ENCODE measurements at places on chromosomes 2 and 18.
A peak's percentile ranks its signal among the peaks of the same experiment; 100 is the strongest.

GRCh38 chr2:45458909-45459563, 152.0 kb downstream of the SRBD1 start:
- peak; percentile 30 for DNase-seq

GRCh38 chr2:62036229-62036628, 130.8 kb downstream of the COMMD1 start:
- no peak for DNase-seq

DNA sequence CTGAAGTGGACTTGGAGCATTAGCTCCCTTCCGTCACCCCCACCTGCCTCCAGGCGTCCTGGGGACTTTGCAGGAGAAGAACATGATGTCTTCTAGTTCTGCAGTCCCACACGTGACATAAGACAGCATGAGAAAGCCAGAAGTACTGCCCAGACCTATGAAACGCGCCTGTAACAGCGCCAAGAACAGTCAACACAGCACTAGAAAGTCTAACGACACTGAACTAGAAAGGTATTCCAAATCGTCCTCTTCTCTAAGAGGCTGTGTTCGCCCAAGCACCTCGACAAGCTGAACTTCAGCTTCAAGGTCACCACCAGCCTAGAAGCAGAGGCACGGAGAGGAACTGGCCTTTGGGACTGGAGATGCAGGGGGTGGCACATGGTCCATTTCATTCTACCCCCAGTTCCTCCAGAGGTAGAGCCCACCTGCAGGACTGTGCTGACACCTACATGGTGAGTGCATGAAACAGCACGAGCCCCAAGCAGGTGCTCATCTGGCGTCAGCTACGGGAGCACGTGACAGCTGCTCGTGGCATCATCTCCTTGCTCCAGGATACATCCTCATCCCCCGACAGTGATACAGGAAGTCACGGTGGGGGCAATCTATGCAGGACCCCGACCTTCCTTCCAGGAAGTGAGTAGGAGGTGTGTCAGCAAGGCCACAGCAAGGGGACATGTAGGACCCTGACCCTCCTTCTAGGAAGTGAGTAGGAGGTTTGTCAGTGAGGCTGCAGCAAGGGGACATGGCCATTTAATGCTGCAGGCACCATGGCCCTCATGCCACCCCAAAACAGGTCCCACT, 3.7 kb downstream of the HDAC4 start:
- DNase-seq: no peak

DNA sequence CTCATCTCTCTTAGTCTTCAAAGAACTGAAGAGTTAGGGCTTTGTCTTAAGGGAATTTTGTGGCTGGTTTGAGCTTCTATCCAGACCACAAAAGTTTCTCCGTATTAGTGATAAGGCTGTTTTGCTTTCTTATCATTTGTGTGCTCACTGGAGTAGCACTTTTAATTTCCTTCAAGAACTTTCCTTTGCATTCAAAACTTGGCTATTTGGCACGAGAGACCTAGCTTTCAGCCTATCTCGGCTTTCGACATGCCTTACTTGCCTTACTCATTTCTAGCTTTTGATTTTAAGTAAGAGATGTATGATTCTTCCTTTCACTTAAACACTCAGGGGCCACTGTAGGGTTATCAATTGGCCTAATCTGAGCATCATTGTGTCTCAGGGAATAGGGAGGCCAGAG, 29.9 kb downstream of the HDHD2 start:
- DNase-seq: no peak

DNA sequence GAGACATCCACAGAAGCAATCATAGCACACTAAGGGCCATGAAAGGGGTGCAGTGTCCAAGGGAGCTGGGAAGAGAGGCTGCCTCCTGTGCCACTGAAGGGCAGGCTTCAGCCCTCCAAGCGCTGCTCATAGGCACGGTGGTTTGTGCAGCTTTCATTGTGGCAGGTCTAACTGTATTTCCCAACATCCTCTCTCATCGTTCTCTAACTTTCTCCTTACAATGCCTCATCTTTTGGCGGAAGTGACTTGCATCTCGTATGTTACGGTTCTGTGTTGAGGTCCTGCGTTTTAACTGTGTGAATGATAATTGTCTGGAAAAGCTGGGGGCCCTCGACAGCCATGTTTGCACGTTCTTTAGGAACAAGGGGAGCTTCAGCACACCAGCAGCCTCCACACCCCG, 213.9 kb downstream of the GBX2 start:
- DNase-seq: no peak

DNA sequence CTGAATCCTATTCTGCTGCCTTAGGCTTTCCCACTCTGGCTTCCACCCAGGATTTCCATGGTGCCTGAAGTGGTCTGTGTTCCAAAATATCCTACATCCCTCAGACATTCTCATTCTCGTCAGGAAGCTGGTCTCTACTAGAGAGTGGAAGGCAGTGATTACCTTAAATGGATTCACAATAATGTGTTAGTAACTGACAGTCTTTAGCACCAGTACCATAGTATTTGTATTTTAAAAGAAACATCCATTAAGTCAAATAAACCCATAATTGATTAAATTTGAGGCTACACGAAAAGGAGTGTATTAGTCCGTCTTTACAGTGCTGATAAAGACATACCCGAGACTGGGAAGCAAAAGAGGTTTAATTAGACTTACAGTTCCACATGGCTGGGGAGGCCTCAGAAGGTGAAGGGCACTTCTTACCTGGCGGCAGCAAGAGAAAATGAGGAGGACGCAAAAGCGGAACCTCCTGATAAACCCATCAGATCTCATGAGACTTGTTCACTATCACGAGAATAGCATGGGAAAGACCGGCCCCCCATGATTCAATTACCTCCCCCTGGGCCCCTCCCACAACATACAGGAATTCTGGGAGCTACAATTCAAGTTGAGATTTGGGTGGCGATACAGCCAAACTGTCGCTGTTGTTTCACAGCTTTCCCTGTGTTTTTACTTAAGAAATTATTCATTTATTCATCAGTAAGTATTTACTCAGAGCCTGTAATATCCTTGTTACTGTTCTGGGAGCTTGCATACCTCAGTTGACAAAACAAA, 306.5 kb downstream of the STK39 start:
- no peak for DNase-seq

DNA sequence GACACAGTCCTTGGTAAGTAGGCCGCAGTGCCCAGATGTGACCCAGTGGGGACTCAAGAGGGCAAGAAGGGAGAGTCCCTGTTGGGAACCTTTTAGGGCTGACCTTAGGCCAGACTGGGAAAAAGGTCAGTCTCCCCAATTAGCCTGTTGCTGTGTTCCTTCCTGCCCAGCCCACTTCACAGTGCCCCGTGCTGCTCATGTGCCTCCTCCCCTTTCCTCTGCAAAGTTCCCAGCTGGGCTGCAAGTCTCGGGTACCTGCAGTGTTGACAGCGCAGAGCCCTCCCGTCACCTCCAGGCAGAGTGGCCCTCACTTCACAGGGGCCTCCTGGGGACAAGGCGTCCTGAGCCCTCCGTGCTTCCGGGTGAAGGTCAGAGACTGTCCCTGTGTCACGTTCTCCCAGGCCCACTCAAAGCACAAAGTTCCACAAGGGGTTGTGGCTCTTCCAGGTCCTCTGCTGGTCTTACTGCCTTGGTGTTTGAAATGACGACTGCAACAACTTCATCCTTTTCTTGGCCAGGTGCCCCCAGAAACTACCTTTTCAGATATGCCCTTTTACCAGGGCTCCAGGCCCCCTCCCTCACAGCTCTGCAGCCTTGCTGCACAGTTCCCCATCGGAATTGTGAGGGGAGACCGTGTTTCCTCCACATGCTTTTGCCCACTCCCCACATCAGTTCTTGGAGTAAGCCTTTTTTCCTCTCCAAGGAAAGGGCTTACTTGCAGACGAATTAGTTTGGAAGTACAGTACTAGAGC, 225.8 kb downstream of the ALPK2 start:
- DNase-seq: no peak

DNA sequence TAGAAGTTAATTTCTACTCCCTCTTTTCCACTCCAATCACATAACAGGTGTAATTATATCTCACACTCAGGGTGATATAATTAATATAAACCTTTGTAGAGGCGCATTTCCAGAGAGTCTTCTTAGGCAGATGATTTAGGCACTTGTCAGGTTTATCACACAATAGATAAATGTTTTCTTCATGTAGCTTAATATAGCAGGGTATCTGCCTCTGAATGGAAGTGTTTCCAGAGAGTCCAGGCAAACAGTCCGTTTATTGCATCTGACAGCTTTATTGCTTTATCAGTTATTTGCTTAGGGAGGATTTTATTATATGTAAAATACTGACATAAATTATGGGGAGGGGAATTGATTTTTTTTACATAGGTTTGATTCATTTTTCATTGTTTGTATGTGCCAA, 766.3 kb downstream of the SLC4A3 start:
- no peak for DNase-seq

DNA sequence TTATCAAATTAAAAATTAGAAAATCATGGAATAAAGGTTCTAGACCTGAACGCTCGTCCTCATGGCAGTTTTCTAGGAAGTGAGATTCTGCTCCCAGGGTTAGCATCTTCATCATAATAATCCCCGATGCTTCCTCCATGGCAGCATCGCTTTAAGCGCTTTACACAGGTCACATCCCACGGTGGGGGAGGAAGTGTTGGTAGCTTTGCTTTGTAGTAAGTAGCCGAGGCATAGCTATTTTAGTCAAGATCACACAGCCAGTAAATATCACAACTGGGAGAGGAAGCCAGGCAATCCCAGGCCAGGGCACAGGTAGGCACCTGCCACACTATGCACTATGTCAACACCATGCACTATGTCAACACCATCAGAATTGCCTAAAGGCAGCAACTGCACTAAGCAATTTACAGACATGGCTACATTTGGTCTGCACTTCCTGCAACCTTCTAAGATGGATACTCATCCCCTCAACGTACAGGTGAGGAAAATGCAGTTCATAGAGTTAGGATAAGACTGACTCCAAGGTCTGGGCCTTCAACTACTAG, 205.5 kb downstream of the FBXO15 start:
- no peak for DNase-seq

GRCh38 chr2:131043199-131044074, 49.8 kb downstream of the FAM168B start:
- no peak for DNase-seq

DNA sequence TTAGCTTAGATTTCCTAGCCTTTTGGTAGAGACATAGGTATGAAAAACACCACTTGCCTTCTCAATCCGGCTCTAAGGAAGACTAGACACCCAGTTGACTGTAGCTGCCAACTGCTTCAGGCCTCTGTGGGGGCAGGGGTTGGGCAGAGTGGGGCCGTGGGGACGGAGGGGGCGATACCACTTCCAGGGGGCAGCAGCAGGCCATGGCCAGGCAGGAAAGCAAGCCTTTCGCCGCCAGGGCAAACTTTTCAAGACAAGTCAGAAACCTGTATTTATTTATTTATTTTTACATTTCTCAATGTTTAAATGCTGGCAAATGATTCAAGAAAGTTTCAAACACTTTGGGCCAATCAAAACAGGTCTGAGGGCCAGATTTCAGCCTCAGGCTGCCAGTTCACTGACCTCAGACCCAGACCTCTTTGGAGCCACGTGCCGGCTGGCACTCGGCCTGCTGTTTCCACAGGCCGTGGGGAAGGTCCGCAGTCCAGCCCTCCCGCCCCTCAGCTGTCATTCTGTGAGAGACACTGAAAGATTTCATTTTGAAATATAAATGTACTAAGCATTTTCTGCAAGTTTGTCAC, 63.8 kb downstream of the MEX3C start:
- DNase-seq: no peak

DNA sequence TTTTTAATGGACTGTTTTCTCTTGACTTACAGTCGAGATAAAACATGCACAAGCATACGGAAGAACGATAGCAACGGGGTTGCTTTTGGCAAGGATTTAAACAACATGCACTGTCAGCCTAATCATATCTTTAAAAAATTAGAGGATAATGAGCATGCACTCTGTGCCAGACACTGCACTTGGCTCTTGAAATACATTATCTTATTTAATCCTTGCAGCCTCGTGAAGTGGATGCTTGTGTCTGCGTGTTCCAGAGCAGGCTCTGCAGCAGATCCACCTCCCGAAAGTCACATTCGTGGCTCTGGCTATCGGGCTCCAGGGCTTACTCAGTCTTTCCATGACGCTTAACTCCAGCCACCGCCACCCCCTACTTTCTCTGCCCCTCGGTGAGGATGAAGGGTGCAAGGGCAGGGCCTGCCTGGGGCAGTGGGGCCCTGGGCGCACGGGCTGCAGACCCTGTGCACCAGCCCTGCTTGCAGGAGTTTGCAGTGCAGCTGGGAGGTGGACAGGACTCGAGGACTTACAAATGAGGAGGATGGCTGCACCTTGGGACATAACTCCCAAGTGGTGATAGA, 61.7 kb downstream of the ACKR3 start:
- no peak for DNase-seq

DNA sequence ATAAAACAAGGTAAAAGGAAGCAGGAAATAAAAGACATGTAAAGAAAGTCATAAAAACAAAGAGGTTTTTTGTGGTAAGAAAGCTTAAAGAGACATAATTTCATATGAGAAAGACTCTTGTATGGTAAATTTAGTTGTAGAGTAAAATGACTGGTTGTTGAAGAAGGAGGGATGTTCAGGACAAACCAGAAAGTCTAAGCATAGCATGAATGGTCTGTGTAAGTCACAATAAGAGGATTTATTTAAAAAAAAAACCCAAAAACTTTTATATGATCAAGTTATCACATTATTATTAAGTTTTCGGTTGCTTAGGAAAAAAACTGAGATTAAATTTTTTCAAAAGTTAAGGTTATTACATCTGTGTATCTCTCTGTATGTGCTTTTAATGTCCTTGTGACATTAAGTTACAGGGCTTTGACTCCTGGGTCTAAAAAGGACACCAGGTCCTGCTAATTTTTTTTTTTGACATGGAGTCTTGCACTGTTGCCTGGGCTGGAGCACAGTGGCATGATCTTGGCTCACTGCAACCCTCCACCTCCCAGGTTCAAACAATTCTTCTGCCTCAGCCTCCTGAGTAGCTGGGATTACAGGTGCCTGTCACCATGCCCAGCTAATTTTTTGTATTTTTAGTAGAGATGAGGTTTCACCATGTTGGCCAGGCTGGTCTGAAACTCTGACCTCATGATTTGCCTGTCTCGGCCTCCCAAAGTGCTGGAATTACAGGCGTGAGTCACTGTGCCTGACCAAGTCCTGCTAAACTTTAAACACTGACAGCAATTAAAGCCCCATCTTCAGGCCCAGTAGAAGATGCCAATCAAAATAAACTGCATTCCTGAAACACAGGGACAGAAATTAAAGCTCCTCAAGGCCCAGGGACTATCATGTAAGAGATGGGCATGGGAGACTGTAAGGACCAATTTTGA, 14.2 kb upstream of the OXER1 start:
- DNase-seq: no peak

GRCh38 chr2:237324405-237324831, 89.5 kb downstream of the COL6A3 start:
- peak; percentile 60 for DNase-seq

- DNase-seq: no peak
Observed at GRCh38 chr18:39058386-39059000, 1492.9 kb upstream of the CELF4 start.

- DNase-seq: peak; percentile 67
Observed at GRCh38 chr2:46067501-46068305, 229.5 kb upstream of the EPAS1 start.

DNA sequence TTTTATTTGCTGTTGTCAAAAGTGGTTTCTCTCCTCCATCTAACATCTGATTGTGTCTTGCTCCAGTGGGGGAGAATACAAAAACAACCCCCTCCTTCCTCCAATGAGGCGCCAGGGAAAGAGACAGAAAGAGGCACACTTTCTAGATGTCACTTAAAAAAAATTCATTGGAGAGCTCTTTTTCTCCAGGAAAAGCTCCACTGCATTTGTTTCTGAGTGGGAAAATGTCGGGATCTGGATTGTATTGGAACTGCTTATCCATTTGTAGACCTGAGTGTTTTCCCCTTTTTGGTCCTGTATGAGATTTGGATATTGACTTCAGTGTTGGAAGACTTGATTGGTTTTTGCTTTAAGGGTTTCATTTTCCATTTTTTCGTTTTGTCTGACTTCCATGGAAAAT, 995 bp downstream of the MBD5 start:
- no peak for DNase-seq

Measured in hepatic stellate cell (primary cell).